RWPE1 (cell line): ENCODE measurements at places on chromosomes 6 and 20.

GRCh38 chr20:62609811-62610757 is 32.2 kb upstream of the SLCO4A1 start:
- DNase-seq, result no peak

DNA sequence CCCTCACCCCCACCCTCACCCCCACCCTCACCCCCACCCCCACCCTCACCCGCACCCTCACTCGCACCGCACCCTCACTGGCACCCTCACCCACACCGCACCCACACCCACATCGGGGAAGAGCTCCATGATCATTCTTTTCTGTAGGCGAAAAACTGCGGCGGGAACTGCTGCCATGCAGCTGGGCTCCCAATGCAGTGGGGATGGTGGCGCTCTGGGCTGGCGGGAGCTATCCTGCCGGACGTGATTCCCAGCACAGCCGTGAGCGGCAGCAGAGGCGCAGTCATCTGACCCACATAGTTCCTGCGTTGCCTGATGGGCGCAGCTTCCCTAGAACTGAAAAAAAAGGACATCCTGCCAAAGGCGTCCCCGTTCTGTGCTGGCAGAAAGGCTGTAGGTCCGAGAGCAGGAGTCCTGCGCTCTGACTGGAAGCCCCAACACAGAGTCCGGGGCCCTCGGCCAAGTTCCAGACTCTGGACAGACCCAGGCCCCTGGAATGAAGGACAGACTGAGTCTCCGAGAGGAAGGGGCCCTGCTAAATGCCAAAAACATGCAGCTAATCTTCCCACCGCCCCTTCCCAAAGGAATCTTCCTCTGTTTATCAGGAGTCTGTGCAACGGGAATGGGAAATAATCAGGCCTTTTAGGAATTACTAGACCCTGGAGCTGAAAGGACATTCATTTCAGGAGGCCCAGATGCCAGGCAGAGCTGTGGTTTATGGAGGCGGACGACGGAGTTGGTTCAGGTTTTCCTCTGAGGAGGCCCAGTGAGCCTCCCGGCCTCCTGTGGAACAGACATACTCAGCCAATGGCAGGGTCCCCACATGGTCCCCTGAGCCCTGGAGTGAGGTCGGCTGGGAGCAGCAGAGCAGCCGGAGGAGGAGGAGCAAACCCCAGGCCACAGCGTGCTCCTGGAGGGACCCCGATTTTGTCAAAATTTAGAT is 14.1 kb upstream of the TCFL5 start:
- DNase-seq, result peak; percentile 81

DNA sequence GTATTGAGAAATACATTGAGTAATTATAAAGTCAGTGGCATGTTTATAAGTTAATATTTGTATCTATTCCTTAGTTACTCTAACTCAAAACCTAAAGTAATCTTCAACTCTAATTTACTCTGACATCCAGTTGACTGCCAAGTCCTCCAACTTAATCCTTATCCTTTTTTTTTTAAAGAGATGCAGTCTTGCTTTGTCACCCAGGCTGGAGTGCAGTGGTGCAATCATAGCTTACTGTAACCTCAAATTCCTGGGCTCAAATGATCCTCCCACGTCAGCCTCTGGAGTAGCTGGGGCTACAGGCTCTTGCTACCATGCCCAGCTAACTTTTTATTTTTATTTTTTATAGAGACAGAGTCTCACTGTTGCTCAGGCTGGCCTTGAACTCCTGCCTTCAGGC is 24.4 kb downstream of the PTPN1 start:
- no peak for DNase-seq

GRCh38 chr20:15047601-15048000 is 710.2 kb upstream of the FLRT3 start:
- DNase-seq, result no peak

- DNase-seq, result no peak
Measured at GRCh38 chr6:75997696-75998095, 74.8 kb downstream of the IMPG1 start.
